ENCODE measurements at places on chromosomes 16 and 17.

DNA sequence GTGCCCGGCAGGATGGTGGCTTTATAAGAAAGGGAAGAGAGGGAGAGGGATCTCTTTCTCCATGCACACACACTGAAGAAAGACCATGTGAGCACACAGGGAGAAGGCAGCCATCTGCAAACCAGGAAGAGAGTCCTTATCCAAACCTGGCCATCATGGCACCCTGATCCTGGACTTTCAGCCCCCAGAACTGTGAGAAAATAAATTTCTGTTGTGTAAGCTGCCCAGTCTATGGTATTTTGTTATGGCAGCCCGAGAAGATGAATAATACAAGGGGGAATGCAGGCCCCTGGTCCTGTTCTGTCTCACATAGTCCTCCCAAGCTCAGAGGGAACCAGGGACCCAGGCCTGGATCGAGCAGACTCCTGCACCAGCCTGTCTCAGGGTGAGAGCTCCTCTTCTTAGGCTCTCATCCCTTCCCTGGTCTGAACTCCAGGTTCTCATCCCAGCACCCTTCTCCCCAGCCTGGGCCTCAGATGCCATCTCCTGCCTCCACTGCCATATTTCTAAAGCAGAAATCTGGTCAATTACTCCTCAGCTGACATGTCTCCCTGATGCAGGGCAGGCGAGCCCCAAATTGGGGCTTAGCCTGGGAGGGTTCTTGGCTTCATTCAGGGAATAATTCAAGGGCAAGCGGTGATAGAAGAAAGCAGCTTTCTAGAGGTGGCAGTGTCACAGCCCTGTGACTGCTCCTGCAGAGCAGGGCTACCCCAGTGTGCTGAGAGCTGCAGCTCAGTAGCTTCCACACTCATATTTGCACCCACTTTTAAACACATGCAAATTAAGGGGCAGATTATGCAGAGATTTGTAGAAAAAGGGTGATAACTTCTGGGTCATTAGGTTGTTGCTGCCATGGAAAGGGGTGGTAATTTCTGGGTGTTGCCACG, 28.8 kb downstream of the IGFBP4 start:
- DNase-seq = no peak

- no peak for DNase-seq
These were observed 5.1 kb downstream of the CLEC10A start for GRCh38 chr17:7074931-7075330.

GRCh38 chr17:81419319-81419885, 24.1 kb downstream of the BAHCC1 start:
- DNase-seq = peak; percentile 61

GRCh38 chr17:67769231-67769630, 51.5 kb downstream of the NOL11 start:
- no peak for DNase-seq

DNA sequence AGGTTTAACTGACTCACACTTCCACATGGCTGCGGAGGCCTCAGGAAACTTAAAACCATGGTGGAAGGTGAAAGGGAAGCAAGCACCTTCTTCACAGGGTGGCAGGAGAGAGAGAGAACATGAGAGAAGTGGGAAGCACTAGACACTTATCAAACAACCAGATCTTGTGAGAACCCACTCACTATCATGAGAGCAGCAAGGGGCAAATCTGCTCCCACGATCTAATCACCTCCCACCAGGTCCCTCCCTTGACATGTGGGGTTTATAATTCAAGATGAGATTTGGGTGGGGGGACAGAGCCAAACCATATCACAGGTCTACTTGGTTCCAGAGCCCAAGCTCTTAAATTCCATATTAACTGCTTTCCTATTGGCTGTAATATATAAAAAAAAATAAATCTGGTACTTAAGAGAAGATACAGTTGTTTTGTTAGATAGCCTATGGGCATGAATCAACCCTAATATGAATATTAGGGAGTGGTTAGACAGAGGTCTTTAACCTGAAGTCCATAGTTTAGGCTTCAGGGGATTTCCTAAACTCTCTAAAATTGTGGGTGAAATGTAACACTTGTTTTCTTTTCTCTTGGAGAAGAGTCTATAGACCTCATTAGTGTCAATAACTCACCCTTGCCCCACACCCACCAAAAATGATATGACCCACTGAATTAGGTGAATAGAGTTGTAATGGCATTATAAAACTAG, 56.7 kb downstream of the SKAP1 start:
- no peak for DNase-seq

DNA sequence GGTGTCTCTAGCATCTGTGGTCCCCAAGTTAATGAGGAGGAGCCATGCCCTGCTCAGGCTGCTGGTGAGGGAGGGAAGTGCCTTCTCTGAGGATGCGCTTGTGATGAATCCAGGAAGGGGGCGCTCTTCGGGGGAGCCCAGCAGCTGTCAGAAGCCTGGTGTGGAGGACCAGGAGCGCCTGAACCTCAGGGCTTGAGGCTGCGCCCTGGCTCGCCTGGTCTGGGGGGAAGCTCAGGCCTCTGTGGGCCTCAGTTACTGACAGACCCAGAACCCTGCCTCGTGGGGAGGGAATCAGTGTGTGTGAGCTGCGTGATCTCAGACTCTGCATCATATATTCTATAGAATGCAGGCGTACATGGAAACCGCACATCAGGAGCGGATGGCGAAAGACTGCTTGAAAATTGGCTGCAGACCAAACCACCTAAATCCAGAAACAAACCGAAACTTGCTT, 126.1 kb downstream of the SEC14L1 start:
- peak; percentile 35 for DNase-seq

- DNase-seq = no peak
These were observed 4.8 kb downstream of the CYB5D2 start for GRCh38 chr17:4147751-4148310.

DNA sequence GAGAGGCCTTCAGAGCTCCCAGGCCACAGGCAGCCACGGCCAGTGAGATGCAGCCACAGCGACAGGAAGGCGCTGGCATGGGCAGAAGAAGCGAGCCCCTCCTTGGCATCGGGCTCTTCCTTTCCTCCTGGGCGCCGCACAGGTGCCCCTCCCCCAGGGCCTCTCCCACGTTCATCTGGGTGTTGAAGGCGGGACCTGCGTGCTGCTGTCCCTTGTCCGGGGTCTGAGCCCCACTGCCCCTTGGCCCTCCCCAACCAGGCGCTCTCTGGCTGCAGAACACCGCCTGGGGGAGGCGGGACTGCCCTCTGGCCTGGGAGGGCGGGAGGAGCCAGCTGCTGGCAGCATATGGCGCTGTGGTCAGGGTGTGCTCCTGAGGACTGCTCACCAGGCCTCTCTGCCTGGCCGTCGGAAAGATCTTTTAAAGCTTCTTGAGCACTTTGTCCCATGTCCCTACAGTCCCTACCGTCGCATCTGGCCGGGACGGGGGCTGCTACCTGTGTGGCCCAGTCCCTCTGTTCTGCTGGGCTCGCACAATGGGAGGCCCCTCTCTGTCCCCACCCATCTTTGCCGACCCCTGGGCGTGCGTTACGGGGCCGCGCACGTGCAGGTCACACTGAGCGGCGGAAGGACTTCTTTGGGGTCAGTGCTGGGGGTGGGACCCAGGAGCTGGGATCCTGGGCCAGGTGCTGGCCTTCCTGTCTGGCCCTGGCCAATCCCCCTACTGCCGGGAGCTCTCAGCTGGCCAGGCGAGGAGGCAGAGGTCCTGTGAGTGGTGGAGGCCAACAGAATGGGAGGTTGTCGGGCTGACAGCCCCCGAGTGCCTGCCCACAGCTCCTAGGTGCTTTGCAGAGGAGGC, 1.7 kb downstream of the SLC25A10 start:
- no peak for DNase-seq

GRCh38 chr17:78172249-78173051, 4.1 kb downstream of the SYNGR2 start:
- no peak for DNase-seq

GRCh38 chr17:57629470-57629869, 115.6 kb downstream of the CCDC182 start:
- DNase-seq = no peak

GRCh38 chr16:85757341-85757822, 6.5 kb upstream of the C16orf74 start:
- DNase-seq = peak; percentile 58

DNA sequence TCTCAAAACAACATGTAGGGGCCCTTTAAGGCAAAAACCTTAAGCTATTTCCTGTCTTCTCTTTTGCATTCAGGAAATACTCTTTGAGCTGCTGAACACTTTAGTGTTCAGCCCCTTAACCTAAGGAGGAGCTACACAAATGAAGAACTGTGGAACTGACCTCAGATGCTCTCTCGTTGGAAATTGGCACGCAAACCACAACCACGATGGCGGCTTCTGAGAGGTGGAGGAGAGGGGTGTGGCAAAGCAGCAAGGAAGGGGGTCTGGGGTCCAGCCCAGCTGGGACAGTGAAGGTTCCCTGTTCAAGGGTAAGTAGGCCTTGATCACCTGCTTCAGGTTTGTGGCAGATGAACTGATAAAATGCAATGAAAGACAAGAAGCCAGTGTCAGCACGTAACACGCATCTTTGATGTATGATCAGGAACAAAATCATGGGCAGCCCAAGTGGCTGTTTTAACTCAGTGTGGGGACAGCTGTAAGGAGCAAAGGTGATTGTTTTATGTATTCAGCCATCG, 291.6 kb upstream of the TNRC6C start:
- no peak for DNase-seq

DNA sequence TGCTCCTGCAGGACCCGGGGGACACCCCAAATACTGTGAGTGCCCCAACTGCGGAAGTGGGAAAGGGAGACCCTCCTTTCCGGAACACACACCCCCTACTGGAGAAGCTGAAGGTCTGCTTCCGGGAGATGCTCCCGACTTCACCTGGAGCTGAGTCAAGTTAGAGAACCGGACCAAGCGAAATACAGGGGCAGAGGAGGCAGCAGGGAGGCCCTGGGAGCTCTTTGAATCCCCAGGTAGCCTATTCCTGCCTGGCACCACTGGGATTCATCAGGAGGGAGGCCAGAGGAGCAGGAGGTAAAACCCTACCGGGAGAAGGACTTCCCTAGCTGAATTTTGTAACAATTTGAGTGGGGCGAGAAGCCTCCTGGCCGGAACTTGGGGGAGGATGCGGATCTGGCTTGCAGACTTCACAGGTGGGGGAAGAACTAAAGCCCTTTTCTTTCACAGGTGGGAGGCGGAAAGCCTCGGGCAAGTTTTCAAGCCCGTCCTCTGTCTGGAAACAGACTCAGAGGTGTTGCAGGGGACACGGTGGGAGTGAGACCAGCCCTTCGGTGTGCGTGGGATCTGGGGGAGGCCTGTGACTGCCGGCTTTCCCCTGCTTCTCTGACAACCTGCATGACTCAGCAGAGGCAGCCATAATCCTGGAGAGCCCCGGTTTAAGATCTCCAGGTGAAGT, 22.4 kb upstream of the TEKT1 start:
- DNase-seq = peak; percentile 38

DNA sequence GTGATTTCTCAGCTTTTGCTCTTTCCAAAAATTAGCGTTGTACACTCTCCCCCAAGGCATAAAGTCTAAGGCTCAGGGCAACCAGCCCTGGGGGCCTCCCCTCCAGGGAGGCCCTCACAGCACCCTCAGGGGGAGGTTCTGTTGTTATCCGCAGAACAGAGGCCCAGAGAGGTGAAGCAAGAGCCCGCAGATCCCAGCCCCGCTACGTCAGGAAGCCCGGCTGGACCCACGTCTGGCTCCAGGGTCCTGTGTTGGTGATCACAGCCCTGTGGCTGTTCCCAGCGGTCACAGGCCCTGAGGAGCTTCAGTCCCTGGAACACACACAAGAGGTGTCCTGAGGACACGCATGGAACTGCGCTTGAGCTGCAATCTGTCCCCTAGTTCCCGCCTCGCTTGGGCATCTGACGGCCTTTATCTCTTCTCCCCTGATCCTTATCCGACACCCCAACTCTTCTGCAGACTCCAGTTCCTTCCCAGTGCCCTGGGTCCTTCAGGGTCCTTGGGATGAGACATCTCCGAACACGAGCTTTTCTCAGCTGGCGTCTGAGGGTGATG, 1.1 kb upstream of the ZG16B start:
- DNase-seq = no peak

DNA sequence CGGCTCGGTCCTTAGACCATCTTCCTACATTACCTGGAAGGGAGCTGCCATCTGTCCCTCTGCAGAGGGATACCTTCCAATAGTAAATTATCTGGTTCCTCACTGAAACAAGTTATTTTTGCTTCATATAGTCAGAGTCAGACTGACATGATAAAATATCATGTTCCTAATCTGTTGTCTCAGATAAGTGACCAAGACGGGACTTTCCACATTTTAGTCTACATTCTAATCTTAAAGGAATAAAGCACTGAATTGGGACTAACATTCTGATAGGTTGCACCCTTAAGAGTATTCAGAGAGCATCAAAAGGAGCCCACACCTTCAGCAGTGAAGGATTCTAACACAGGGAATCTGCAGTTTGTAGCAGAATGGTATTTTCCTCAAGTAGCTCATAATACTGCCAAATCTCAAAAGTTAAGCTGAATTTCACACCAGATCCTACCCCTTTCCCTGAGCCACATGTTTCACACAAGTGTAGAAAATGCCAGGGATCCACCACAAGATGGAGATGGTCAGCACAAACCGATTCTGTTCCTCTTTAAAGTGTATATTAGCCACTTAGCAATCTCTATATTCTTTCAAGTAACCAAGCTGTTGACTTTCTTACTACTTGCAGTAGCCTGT, 13.4 kb downstream of the GINS2 start:
- no peak for DNase-seq

DNA sequence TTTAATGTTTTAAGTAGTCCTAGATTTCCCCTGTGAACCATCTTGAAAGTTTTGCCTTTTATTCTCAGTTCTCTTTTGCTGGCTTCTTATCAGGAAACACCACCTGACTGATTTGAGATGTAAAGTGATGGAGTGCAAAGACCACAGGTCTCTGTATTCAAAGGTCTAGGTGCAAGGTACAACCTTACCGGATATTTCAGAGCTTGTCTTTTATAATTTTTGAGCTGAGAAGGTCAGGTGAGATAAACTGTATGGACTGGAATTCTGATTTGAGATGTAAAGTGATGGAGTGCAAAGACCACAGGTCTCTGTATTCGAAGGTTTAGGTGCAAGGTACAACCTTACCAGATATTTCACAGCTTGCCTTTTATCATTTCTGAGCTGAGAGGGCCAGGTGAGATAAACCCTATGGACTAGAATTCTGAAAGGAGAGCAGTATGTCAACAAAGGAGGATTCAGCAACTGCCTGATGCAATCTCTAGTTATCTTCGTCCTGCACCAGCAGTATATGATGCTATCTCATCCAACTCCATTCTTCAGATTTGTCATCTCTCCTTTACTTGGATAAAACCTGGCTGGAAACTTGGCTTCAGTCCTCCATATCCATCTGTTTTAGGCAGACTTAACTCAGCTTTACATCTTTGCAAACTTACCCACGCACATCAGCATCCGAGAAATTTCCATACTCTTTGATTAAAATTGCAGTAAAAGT, 64.3 kb downstream of the CENPV start:
- DNase-seq = no peak
